ENCODE measurements at places on chromosomes 16 and 17. TPM values are rescaled to one million over a fixed set of nuclear protein-coding genes. Genes with fewer than 3 reads are reported as not detected.
A peak's percentile ranks its signal among the peaks of the same experiment; 100 is the strongest.

GRCh38 chr16:84844559-84845495 is 25.0 kb downstream of the CRISPLD2 start:
- no peak for DNase-seq

The CSH2 gene
- total RNA-seq, result not detected

DNA sequence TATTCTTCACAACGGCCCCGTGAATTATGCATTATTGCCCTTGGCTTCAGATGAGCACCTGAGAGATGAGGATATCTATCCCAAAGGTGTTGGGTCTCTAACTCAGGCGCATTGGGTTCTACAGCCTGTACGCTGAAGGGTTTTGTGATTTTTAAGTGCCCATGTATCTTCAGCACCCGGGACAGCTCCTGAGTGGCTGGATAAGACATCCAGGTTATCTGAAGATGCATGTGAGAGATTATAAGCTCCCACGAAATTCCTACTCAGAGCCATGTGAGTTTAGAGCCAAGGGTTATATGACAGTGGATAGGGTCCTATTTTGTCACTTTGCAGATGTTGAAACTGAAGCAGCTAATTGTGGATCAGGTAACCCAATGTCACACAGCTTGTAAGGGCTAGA is 612.3 kb upstream of the EEF2KMT start:
- DNase-seq, result no peak

DNA sequence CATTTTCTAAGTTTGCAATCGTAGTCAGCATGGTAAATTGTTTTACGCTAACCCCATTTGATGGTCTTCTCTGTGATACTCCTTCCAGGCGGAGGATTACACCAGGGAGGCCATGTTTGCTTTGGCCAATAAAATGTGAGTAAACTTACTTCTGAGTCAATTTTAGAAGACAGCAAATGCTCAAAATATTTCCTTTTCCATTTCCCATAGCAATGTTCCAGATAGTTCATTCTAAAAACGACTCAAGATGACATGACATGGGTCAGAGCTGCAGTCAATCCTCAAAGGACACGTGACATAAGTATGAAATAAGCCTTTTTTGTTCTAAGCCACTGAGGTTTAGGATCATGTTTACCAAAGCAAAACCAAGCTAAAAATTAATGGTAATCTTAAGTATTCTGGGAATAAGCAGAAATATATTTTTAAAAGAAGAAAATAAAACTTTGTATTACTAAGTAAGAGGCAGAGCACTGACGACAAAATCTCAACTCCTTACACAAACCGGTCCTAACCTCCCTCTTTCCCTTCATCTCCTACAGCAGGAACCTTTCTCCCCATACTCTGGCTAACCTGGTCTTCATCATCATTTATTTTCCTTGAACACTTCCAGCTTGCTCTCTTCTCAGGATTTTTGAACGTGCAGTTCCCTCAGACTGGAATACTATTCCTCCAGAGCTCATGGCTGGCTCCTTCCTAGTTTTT is 266.2 kb downstream of the CEP112 start:
- no peak for DNase-seq

DNA sequence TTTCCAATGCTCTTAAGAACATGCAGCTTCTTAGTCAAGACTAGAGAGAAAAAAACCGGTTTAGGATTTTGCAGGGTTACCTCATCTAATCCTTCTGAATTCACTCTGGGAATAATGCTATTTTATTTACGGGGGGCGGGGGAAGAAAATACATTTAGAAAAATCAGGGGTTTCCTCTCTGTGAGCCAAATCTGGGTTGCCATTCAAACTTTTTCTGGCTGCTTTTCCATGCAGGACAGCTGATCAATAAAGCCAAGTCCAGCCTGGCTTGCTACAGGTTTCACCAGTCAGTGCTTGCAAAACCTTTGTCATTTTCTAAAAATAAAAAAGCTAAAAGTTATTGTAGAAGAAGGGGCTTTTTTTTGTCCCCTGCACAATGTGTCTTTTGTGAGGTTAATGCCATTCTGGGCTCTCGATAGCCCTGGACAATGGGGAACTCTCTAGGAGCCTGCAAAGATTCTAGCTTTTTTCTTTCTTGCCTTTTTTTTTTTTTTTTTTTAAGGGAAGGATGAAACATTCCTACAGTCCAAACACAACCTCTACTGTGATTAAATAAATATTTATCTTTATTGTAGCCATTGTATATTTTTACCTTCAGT is 13.1 kb upstream of the ZFHX3 start:
- peak; percentile 24 for DNase-seq

The UBE2G1 gene
- total RNA-seq, result 111 TPM

The OR1A1 gene
- total RNA-seq, result not detected

DNA sequence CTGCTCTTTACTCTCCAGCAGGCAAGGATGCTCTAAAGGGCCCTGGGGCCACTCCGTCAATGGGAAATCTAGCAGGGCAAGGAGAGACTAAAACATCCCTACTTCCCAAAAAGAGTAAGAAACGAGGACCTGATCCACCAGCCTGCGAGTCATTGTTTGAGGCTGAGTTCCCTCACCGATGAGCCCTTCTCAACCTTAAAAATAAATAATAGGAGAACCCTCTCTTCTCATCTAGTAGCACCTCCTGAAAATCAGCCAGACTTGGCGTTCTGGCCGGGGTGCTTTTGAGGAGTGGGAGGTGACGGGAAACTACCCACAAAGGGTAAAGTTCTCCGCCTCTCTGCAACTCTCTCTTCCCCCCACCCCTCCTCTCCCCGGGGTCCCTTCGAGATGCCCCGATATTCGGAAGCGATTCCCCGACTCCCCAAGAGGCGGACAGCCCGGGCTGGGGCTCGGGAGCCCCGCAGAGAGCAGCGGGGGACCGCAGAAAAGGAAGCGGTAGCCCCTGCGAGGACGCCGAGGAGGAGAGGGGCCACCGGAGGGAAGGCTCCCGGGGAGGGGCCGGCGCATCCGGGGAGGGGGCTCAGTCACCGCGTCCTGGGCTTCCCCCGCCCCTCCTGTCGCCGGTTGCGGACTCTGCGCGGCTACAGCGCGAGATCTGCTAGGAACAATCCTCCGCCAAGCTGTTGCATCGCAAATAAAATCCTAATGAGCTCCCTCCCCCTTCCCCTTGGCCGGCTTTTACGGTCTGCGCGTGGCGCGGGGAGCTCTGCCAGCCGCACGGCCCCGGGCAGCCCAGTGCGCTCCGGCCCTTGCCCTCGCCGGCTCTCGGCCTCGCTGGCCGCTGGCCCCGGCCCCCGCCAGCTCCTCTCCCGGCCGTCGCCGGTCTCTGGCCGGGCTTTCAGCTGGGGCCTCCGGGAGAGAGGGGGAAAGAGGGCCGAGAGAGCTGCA is 1.3 kb downstream of the HOXB9 start:
- DNase-seq, result no peak

The NT5C gene
- total RNA-seq, result 88.1 TPM

GRCh38 chr17:31371511-31372097 is 19.9 kb upstream of the RAB11FIP4 start:
- no peak for DNase-seq

The WSCD1 gene
- total RNA-seq, result 2.1 TPM

GRCh38 chr17:80782536-80783427 is 208.9 kb upstream of the CHMP6 start:
- peak; percentile 90 for DNase-seq

The CTF1 gene
- 6.9 TPM for total RNA-seq

GRCh38 chr16:77584205-77584859 is 138.0 kb upstream of the NUDT7 start:
- DNase-seq, result no peak

DNA sequence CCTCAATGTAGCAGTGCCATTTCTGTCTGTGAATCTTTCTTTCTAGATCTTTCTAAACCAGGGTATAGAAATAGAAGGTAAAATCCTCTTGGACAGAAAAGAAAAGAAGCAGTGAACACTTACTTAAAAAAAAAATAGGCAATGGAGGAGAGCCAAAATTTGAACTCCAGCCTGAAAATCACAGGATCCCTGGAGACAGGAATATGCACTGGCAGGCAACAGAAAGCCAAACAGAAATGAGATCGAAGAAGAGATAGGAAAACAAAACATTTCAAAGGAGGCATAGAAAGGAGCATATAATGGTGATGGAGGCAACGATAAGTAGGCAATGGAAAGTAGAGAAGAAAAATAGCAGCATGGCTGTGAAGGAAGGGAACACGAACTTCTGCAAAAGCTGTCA is 253.7 kb upstream of the HSBP1 start:
- no peak for DNase-seq

DNA sequence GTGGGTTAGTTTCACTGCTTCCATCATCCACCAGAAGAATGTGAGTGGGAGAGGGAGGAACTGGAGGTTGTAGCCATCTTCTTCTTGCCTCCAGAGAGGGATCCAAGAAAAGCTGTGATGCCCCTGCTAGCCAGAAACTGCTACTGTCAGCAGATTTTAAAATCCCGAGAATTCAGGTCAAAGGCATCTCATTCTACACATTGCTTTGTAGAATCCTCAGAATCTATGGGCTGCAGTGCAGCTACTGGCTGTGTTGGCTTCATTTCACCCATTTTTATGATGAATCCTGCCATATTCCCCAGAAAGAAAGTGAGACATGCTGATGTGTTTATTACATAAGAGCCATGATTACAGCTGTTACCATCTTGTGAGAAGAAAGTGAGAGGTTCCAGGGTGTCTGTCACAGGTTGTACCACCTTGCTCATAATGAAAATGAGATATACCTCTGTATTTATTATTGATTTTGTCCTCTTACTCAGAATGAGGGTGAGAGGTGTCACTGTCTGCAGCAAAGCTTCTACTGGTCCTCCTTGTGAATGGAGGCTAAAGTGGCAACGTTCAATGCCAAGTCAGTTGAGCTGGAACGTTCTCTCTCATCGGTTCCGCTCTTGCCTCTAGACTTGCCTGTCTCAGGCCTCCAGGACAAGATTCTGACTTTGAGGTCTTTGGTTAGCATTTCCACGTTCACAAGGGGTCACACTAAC is 50.1 kb upstream of the MYH10 start:
- DNase-seq, result no peak

- peak; percentile 82 for DNase-seq
These were observed 128.4 kb upstream of the TNRC6C start for GRCh38 chr17:77829843-77830799.

- DNase-seq, result no peak
These were observed 53.9 kb upstream of the ACSF3 start for GRCh38 chr16:89039756-89040155.

DNA sequence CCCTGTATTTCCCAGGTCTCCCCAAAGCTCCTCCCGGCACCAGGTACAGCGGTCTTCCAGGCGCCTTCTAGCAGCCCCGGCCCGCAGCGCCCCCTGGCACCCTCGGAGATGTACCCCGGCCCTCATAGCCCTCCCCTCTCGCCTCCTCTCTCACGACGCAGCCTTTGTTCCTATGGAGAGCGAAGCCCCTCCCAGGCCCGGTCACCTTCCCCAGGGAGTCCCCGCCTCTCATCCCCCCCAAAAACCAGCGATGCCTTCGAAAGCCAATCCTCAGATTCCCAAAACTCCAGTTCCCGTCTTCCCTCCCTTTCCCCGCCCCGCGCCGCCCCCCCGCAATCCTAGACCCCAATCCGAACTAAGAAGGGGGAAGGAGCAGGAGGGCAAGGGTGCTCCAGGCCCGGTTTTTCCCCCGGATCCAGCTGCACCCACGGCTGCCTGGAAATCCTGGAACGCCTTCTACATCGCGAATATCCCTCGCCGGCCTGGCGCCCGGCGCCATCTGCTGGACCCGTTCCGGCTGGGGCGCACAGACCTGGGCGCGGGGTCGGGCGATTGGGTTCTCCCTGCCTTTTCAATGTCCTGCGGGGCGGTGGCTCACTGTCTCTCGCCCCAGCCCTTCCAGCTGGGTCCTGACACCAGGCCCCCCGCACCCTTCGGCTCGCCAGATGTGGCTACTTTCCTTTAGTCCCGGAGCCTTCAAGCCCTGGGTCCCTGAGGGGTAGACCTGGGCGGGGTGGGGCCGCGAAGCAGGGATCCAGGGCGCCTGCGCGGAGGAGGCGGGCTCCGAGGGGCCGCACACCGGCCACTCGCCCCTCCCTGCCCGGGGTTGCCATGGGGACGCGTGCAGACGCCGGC is at the start of gene DNAH2:
Gene DNAH2, plus strand, starts transcription at position 844 of the 855 bp plus-strand sequence. CDS start 1,991 bp downstream, outside the sequence.
- peak; percentile 90 for DNase-seq

GRCh38 chr17:69250641-69251040 is 22.0 kb upstream of the ABCA10 start:
- no peak for DNase-seq

- no peak for DNase-seq
These were observed 116.5 kb downstream of the PARN start for GRCh38 chr16:14513389-14514107.

DNA sequence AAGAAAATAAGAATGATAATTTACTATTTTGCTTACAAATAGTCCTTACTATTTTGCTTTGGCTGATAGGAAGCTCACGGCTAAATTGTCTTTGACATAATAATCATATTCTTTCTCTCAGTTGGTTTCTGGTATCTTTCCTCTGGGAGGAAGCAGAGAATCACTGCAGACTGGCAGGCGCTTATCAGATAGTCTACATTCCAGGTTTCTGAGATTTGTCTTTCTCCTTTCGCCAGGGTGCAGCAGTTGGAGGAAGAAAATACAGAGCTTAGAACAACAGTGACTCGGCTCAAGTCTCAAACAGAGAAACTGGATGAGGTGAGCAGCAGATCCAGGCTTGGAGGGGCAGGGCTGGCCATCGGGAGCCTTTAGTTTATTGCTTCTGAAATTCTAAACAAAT is 136.1 kb downstream of the RAB11FIP4 start:
- DNase-seq, result no peak

- peak; percentile 62 for DNase-seq
These were observed 8.6 kb upstream of the NUDT16L1 start for GRCh38 chr16:4684763-4685162.

The CIITA gene
- total RNA-seq, result 13.3 TPM

DNA sequence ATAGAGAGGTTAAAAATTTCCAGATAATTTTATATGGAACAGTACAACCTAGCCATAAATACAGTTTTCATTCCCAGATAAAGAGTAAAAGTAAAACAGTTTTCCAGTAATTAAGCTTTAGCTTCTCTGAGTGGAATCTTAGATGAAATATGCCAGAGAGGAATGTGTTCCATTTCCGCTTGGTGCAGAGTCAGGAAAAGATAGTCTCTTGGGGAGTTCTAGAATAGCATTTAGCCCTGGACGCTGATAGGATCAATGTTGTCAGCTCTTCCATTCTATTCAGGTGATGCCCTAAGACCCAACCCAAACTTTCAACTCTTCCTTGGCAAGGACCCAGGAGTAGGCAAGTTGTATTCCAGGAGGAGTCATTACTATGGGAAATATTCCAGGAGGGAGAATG is 30.9 kb upstream of the ABCA3 start:
- DNase-seq, result no peak

All from sigmoid colon (tissue), 7 donors.